ENCODE measurements at places on chromosomes 13 and 19. TPM values are rescaled to one million over a fixed set of nuclear protein-coding genes. Genes with fewer than 3 reads are reported as not detected.

GRCh38 chr13:102587916-102588315, 8.9 kb upstream of the TPP2 start:
- DNase-seq, result no peak

GRCh38 chr13:49563516-49563915, 21.8 kb downstream of the RCBTB1 start:
- no peak for DNase-seq

- DNase-seq, result no peak
Observed at GRCh38 chr13:32136716-32137115, 105.1 kb downstream of the FRY start.

The LHB gene
- not detected for total RNA-seq

The PCDH9 gene
- total RNA-seq, result 10.1 TPM

The SIX5 gene
- 33.0 TPM for total RNA-seq

The LYPD3 gene
- total RNA-seq, result 0.39 TPM

The MAMSTR gene
- 1.6 TPM for total RNA-seq

The RPL18 gene
- total RNA-seq, result 727 TPM

Data from chondrocyte (in vitro differentiated cells).